ENCODE measurements at places on chromosomes 1 and 21. TPM values are rescaled to one million over a fixed set of nuclear protein-coding genes. Genes with fewer than 3 reads are reported as not detected.

Gene ATP5PB
- 114 TPM for total RNA-seq

Gene MIXL1
- not detected for total RNA-seq

Gene CYP4X1
- total RNA-seq, result 59.0 TPM

Gene GPR25
- total RNA-seq, result not detected

Gene DESI2
- 39.6 TPM for total RNA-seq
